ENCODE measurements at places on chromosomes 5 and 9.

GRCh38 chr5:14022971-14023370, 78.5 kb upstream of the DNAH5 start:
- no peaks in the 10 kb centered on the region for H3K4me1 ChIP-seq
- H3K4me3 ChIP-seq = no peak overlapping the region
- H3K36me3 ChIP-seq = no peaks in the 10 kb centered on the region
- no peaks in the 10 kb centered on the region for H3K27me3 ChIP-seq
- H3K27ac ChIP-seq = no peak overlapping the region
- ATAC-seq = no peak

GRCh38 chr9:114033397-114034103, 44.5 kb downstream of the AMBP start:
- no peak overlapping the region for H3K4me3 ChIP-seq
- H3K36me3 ChIP-seq = no peaks in the 10 kb centered on the region
- H3K27me3 ChIP-seq = no peaks in the 10 kb centered on the region
- H3K4me1 ChIP-seq = no peaks in the 10 kb centered on the region
- no peak overlapping the region for H3K27ac ChIP-seq

DNA sequence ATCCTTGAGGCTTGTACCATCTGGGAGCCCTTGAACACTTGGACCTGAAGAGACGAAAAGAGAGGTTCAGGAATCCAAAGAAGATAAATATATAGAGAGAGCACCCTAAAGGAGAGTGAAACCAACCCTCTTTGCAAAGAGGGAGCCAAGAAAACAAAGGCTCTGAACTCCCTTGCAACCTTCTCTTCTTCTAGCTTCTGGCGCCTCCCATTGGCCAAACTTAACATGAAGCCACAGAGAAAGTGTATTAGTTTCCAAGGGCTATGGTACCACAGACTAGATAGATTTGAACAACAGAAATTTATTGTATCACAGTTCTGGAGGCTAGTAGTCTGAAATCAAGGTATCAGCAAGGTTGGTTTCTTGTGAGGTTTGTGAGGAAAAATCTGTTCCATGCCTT, 175.1 kb downstream of the HCN1 start:
- no peaks in the 10 kb centered on the region for H3K36me3 ChIP-seq
- no peak overlapping the region for H3K27ac ChIP-seq
- H3K27me3 ChIP-seq = no peaks in the 10 kb centered on the region
- H3K4me3 ChIP-seq = no peak overlapping the region

DNA sequence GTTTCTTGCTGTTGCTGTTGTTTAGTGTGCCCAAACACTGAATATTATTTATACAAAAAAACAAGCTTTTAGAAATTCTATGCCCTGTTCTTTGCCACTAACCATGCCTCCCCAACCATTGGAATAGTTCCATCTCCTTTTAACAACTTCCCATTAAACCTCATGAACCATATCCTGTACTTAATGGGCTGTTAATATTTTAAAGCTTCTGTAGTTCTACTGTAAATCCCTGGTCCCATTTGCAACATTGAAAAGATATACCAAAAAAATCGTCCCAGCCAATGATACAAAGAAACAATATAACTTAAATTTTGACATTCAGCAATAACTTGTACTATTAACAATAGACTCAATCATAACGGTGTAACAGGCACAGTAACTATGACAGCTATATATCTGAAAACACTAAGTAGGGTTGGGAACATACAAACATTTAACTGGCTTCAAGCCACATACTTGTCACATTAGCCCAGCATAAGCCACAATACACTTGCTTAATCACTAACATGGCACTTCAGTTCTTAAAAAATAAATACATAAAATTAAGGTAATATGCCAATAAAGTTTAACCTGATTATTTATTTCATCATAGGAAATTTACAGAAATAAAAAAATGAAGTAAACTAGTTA, 86.1 kb downstream of the ADAMTS6 start:
- H3K4me3 ChIP-seq = no peak overlapping the region
- H3K27ac ChIP-seq = no peak overlapping the region
- H3K36me3 ChIP-seq = no peaks in the 10 kb centered on the region
- ATAC-seq = no peak

DNA sequence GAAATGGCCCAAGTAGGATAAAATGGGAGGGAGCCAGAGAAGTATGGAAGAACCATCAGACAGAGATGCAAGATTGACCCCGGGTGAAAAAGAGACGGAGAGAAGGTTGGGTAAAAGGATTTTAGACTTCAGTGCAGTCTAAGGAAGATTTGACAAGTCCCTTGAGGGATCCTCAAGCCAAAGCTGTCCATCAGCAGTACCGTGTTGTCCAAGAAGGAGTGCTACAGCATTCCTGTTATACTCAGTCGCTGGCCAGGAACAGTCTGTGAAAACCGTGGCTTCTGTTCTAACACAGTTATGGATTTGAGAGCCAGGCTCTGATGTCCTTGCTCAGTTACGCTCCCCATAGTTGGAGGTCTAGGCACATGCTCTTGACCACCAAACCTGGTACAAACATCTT, 383.9 kb upstream of the DAB2 start:
- no peak overlapping the region for H3K27ac ChIP-seq
- no peaks in the 10 kb centered on the region for H3K27me3 ChIP-seq
- no peaks in the 10 kb centered on the region for H3K36me3 ChIP-seq
- no peak overlapping the region for H3K4me3 ChIP-seq

DNA sequence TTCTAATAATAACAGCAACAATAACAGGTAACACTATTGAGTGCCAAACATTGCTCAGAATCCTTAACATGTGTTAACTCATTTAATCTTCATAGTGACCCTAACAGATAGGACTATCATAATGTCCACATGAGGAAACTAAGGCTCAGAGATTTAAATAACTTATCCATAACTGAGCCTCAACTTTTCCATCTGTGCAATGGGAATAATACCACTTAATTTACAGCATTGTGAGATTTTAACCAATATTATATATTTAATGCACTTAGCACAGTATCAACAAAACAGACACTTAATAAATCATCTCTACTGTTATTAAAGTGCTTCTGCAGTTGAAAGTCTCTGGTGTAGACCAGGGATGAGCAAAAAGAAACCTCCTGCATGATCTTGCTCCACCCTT, 28.2 kb downstream of the TTC39B start:
- H3K27ac ChIP-seq = no peak overlapping the region
- no peak overlapping the region for H3K4me3 ChIP-seq
- H3K4me1 ChIP-seq = no peaks in the 10 kb centered on the region
- ATAC-seq = no peak

DNA sequence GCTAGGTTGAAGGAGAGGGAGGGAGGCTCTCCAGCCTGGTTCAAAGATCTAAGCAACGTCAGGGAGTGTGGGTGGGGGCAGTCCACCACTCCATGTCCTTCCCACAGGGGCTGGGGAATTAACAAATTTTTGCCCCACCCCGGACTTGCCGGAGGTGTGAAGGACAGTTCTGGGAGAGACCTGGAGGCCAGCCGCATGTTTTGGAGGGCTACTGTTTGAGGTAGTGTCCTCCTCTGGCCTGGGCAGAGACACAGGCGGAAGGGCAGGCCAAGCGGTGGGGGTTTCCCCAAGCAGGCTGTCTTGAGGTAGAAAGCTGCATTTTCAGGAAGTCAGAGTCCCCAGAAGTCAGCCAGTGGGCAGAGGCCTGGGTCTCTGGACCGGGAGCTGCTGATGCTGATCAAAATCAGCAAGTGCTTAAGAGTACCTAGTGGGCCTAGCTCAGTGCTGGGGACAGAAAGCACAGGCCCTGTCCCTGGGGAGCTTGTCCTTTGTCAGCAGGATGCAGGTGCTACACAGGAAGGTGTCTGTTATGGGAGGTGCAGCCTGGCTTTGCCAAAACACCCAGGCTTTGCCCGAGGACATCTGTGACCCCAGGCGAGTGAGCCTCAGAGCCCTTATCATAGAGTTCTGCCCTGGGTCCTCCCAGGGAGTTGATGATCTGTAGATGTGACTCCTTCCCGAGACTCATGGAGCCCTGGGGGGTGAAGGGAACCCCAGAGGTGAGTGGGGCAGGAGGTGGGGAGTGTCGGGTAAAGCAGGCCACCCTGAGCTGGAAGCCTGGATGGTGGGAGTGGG, 18.5 kb downstream of the JADE2 start:
- peaks cover 78% of the 10 kb centered on the region for H3K4me1 ChIP-seq
- H3K4me3 ChIP-seq = no peak overlapping the region
- H3K27ac ChIP-seq = peak overlapping the region; percentile 71
- no peaks in the 10 kb centered on the region for H3K27me3 ChIP-seq
- H3K36me3 ChIP-seq = no peaks in the 10 kb centered on the region
- ATAC-seq = no peak

DNA sequence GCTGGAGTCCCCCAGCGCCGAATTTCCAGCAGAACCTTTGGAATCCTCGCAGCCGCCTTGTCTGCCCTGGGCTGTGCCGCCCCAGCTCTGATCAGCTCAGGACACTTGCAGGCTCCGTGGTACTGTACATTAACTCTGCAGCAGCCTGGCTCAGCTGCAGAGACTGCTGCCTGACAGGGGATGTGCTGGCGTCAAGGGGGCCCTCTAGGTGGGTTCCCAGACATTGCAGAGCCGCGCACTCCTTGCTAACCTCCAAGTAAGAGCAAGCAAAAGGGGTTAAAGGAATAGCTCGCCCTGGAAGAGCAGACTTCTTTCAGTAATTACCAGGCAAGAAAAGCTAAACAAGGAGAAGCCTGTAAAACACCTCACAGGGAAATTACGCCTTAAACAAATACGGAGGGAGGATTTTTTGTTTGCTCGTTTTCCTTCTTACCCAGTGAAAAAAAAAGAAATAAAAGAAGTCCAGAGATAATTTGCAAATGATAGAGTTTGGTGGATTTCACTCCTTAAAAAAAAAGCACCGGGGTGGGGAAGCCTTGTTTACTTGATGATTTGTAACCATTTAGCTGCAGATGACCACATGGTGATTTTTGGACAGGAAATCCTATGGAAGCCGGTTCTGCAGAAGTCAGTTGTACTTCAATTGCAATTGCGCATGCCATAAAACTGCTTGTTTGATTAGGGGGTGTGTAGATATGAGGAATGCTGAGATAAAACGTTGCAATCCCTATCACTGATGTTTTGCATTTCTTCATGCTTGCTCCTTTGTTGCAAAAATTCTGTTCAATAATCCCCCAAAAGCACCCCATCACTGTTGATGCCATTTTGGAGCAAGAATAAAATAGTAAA, 305.8 kb downstream of the PDE4D start:
- H3K27me3 ChIP-seq = no peaks in the 10 kb centered on the region
- peak; percentile 39 for ATAC-seq
- H3K4me3 ChIP-seq = peak overlapping the region; percentile 38
- H3K36me3 ChIP-seq = no peaks in the 10 kb centered on the region

- H3K4me1 ChIP-seq = no peaks in the 10 kb centered on the region
- no peak overlapping the region for H3K4me3 ChIP-seq
- no peak overlapping the region for H3K27ac ChIP-seq
- no peaks in the 10 kb centered on the region for H3K27me3 ChIP-seq
- no peak for ATAC-seq
Measured at GRCh38 chr5:56327809-56328208, 94.7 kb upstream of the ANKRD55 start.

DNA sequence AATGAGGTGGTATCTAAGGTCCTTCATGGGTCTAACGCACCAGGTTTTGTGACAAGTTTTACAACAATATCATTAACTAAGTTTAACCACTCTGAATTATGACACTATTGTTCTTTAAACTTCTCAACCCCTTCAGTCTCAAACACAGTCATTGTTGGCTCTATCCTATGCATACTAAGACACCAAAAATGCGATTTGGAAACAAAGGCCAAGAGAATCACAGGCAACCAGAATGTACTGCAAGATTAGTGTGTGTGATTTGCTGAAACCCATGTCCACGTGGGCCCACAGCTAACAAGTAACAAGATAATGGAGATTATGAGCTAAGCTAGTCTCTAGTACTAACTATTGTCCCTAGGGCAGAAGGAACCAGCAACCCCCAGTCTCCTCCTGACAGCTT, 142.2 kb upstream of the RANBP3L start:
- no peaks in the 10 kb centered on the region for H3K27me3 ChIP-seq
- no peak for ATAC-seq
- no peak overlapping the region for H3K27ac ChIP-seq
- no peak overlapping the region for H3K4me3 ChIP-seq
- H3K36me3 ChIP-seq = no peaks in the 10 kb centered on the region

DNA sequence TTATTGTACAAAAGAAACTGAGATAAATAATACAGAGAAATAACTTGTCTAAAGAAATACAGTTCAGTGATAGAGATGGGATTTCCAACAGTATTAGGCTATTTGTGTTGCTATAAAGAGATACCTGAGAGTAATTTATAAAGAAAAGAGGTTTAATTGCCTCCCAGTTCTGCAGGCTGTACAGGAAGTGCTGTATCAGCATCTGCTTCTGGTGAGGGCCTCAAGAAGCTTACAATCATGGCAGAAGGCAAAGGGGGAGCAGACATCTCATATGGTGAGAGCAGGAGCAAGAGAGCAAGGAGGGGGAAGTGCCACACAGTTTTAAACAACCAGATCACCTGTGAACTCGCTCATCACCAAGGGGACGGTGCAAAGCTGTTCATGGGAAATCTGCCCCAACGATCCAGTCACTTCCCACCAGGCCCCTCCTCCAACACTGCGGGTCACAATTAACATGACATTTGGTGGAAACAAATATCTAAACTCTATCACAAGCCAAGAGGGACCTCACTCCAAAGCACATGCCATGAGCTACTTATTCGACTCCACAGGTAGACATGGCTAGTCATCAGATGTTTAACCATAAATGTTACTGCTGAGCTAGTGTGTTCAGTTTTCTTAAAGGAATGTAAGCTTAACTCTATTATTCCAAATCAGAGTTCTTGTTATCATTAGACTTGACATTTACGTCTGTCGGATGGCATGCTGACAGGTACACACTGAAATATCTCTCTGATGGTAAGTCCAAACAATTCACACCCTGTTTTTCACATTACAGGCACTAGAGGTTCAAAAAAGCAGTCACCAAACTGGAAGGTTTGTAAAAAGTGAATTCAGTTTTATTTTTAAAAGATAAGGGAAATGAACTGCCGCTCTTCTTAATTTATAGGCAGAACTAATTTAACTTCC, 82.2 kb downstream of the AUH start:
- no peak overlapping the region for H3K4me3 ChIP-seq
- H3K4me1 ChIP-seq = no peaks in the 10 kb centered on the region
- no peaks in the 10 kb centered on the region for H3K36me3 ChIP-seq
- no peaks in the 10 kb centered on the region for H3K27me3 ChIP-seq

GRCh38 chr5:34905564-34905963, 9.7 kb downstream of the RAD1 start:
- no peak overlapping the region for H3K27ac ChIP-seq
- H3K4me1 ChIP-seq = no peaks in the 10 kb centered on the region
- ATAC-seq = no peak
- H3K36me3 ChIP-seq = no peaks in the 10 kb centered on the region

DNA sequence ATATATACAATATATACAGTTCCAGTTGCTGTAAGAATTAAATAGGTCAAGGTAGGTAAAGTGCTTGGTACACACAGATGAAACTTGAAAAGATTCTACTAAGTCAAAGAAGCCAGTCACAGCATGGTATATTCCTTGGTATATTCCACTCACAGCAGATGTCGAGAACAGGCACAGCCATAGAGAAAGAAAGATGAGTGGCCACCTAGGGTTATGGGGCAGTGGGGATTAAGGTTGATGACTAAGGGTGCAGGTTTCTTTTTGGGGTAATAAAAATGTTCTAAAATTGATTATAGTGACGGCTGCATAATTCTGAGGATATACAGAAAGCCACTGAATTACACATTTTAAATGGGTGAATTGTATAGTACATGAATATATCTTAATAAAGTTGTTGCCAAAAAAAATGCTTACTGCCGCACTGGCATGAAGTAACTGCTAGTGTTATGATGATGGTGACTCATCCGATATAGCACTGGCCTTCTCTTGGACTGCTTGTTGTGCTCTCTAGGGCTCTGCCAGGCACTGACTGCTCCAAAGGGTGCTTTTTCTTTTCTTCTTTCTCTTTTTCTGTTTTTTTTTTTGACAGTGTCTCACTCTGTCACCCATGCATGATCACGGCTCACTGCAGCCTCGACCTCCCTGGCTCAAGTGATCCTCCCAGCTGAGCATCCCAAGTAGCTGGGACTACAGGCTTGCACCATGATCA, 23.5 kb downstream of the TBC1D2 start:
- peaks cover 66% of the 10 kb centered on the region for H3K36me3 ChIP-seq
- H3K4me3 ChIP-seq = no peak overlapping the region
- H3K27me3 ChIP-seq = no peaks in the 10 kb centered on the region
- no peak overlapping the region for H3K27ac ChIP-seq

All from gastroesophageal sphincter (tissue), 4 donors.